ENCODE measurements at places on chromosomes 13 and 19.

- no peak for DNase-seq
Measured at GRCh38 chr19:45822716-45823115, 7.6 kb upstream of the RSPH6A start.

- DNase-seq = no peak
Measured at GRCh38 chr13:50643060-50643459, 200.4 kb downstream of the DLEU7 start.

DNA sequence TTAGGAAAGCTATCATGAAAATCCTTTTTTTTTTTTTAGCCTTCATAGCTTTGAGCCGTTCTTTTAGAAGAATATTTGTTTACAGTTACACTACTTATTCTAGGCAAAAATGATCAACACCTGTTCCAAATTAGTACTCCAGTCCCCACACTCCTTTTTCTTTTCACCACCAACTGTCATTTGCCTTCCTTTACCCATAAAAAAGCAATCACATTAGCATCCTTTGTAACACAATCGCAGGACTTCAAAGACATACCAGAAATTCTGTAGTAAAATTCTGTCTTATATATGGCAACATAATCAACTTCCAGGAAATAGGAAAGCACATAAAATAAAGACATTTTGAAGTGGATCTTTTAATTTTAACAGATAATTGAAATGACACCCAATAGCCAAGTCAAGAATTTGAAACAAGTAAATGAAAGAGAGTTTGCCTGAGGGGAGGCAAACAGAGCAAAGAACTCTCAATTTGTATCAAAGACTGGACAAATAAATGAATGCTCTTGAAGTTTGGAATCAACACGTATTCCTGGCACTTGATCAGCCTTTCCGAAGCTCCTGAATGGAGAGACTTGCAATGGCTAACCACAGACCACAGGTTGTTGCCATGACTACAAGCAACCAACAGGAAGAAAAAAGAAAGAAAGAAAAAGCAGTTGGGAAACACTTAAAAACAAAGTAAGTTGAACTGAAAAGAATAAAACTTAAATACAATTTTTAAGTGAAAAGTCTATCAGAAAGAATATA, 206.8 kb downstream of the PCDH9 start:
- peak; percentile 88 for DNase-seq

GRCh38 chr13:34462843-34463242, 479.2 kb upstream of the NBEA start:
- DNase-seq = peak; percentile 87

DNA sequence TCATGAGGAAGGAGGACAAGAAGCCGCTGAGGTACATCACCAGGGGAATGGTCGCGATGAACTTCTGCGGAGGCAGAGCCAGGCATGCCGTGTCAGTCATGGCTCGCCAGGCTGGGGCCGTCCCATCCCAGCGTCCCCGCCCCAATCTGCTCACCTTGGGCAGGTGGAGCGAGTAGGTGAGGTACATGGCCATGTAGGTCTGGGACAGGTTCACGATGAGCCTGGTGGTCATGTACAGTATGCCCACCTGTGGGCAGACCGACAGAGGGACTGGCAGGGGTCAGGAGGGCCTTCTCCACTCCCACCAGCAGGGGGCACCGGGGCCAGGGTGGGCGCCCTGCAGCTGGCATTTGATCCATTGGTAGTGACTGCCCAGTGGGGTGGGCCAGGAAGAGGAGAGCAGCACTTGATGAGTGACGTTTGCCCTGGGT, 8.3 kb downstream of the TEKTIP1 start:
- DNase-seq = no peak

DNA sequence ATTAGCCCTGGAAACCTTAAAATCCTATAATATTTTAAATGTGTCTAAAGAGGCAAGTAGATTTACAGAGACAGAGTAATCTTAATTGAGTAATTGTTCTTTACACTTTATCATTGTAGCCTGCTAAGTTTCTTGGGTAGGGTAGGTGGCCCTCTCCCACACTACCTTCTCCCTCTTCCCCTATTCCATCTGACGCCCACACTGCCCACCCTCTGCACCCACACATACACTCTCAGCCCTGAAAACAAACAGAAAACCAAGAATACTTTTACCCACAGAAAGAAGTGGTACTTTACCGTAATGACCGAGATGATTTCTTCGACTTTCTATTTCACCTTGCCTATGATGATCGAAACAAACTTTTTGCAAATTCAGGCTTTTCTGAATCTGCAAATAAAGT, 320.4 kb upstream of the OBI1 start:
- DNase-seq = no peak

GRCh38 chr13:74169676-74170075, 35.5 kb upstream of the KLF12 start:
- no peak for DNase-seq

GRCh38 chr19:18670312-18670711, 13.2 kb upstream of the CRTC1 start:
- no peak for DNase-seq

GRCh38 chr19:19643158-19644053, at the start of gene GMIP:
Gene GMIP (minus strand): TSS chr19:19643657. CDS start chr19:19643529, 128 bp downstream.
- DNase-seq = peak; percentile 28

DNA sequence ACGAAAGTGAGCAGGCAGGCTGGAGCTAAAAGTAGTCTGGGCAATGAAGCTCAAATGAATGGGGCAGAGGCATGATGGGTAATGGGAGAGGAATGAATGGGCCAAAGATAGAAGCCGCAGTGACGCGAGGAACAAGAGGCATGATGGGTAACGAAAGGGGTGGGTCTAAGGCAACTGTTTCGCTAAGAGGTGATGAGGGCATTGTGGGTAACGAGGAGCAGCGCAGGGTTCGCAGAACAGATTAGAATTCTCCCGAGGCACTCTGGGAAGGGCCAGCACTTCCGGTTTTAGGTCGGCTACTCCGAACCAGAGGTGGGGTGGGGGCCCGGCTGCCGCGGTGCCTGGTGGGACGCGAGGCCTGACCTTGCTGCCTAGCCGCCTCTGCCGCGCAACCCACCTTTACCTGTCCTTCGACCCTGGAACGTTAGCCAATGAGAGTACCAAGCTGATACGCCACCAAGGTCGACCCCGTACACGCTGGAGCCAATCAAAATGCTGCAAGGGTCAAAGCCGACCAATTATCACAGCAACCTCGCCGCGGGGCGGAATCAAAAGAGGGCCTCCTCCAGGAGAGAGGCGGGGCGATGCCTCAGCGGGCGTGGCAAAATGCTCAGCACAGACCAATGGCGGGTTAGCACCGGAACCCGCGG, 563 bp upstream of the TOMM40 start:
- DNase-seq = peak; percentile 100

DNA sequence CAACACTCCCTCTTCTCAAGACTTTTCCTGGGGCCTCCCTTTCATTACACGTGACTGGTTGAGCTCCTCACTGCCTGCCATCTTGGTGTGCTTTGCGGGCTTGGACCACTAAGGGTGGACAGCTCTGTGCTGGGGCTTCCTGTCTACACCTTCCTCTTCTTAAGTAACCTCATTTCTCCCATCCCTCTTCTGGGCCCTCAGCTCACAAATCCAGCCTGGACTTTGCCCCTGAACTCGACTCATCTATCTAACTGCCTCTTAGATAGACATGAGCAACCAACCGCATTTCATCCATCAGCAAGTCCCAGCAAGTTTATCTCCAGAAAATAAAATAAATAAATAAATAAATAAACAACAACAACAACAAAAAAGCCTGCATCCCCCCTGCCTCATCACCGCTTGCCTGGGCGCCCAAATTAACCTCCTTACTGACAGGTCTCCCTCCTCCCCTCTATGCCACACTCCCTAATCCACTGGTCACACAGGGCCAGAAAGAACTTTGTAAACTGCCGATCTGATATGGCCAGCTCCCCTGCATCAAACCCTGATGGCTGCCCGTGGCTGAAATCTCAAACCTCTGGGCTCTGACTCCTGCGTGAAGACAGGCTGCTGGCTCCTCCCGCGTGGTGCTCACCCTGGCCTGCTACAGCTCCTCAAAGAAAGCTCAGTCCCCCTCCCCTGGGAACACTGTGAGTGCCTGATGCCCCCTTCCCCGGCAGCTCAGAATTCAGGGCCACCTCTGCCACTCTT, 7.8 kb downstream of the ISOC2 start:
- DNase-seq = no peak
